ENCODE measurements at places on chromosomes 13 and 19. TPM values are rescaled to one million over a fixed set of nuclear protein-coding genes. Genes with fewer than 3 reads are reported as not detected.

DNA sequence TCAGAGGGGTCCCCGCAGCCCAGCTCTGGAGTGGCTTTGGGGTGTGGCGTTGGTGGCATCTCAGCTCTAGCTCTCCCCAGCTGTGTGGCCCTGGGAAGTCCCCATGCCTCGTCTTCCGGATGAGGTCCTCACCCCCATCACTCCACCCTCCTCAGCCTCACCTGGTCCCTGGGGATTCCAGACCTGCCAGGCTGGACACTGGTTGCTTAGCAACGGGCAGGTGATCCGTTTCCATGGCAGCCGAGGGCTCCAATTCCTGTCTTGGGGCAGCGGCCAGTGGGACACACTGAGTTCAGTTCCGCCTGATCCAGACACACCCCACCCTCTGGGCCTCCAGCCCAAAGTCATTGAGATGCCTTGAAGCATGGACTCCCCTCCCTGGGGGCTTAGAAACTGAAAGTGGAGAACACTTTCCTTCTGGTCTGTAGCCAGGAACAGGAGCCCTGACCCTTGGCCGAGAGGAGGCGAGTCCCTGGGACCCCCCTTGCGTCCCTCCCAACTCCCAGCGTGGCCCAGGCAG is 7.7 kb upstream of the MISP start:
- no peak overlapping the region for H3K27ac ChIP-seq
- no peak for DNase-seq

- no peaks in the 10 kb centered on the region for H3K36me3 ChIP-seq
- peaks cover 5% of the 10 kb centered on the region for H3K27me3 ChIP-seq
- H3K4me1 ChIP-seq: no peaks in the 10 kb centered on the region
These were observed 413.1 kb upstream of the ARGLU1 start for GRCh38 chr13:106981051-106981450.

DNA sequence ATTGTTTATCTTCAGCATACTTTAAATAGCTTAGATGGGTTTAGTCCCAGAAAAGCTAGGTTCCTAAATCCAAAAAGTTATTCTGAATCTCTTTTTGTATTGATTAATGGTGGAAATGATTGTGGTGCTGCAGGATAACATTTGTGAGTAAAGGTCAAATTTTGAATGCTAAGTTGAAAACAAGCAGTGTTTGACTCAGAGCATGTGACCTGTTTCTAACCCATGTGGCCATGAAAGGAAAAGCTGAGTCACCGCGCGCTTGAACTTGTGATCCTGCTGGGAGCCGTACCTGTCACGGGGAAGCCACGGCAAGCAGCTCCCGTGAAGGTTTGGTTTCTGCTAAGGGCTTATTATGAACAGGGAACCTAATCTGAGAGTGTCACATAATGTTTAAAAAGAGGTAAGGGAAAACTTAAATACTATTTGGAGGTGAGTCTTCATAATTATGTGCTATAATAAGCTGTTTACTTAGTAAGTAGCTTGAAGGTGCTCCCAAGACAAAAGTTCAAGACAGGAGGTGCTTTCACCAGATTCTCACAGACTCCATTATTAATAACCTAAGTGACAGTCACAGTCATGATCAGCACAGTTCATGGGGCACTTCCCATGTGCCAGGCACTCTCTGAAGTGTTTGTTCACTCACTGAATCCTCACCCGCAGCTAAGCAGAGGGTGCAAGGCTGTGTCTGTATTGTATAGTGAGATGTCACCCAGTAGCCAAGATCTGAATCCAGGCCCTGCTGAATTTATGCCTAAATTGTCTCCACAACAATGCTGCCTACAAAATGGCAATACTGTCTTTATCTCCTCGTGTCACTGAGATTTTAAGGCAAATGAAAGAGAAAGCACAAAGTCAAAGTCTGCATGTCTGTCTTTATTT is 286.5 kb downstream of the MYO16 start:
- peaks cover 54% of the 10 kb centered on the region for H3K4me1 ChIP-seq
- DNase-seq: no peak
- H3K36me3 ChIP-seq: no peaks in the 10 kb centered on the region

DNA sequence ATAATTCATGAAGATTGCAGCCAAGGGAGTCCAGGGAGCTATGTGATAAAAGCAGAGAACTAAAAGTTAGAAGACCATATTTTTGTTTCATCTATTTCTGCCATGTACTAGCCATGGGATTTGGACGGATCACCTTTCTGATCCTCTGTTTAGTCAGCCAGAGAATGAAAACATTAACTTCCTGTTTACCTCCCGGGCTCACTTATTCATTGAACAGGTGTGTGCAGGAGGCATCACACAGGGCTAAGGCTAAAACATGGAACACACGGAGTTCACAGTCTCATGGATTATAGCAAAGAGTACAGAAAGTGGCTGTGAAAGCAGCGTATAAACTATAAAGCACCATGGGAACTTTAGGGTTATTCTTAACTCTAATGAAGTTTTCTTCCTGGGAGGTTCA is 96.8 kb downstream of the GPR12 start:
- H3K36me3 ChIP-seq: peaks cover 4% of the 10 kb centered on the region
- H3K4me1 ChIP-seq: peaks cover 15% of the 10 kb centered on the region
- no peak for DNase-seq
- no peaks in the 10 kb centered on the region for H3K27me3 ChIP-seq
- H3K27ac ChIP-seq: no peak overlapping the region
- H3K4me3 ChIP-seq: no peak overlapping the region

ASPDH gene
- total RNA-seq: not detected

OSCAR gene
- 0.48 TPM for total RNA-seq
